ENCODE measurements at places on chromosomes 4 and X. TPM values are rescaled to one million over a fixed set of nuclear protein-coding genes. Genes with fewer than 3 reads are reported as not detected.
A peak's percentile ranks its signal among the peaks of the same experiment; 100 is the strongest.

Gene DCAF8L2
- not detected for total RNA-seq

Gene TMEM35A
- not detected for total RNA-seq

Gene P2RY8
- 12.5 TPM for total RNA-seq

Gene RASGEF1B
- 6.7 TPM for total RNA-seq

Gene STOX2
- total RNA-seq = not detected

Gene POU3F4
- total RNA-seq = not detected

Gene DIPK2B
- not detected for total RNA-seq

Gene SMPX
- total RNA-seq = not detected

Gene NDP
- total RNA-seq = not detected

Gene RNF150
- 0.08 TPM for total RNA-seq

Gene TREX2
- 1.8 TPM for total RNA-seq

Gene CTAG1B
- total RNA-seq = not detected

- no peak overlapping the region for H3K27ac ChIP-seq
- no peaks in the 10 kb centered on the region for H3K36me3 ChIP-seq
- no peaks in the 10 kb centered on the region for H3K4me1 ChIP-seq
- DNase-seq = no peak
Observed at GRCh38 chr4:10765386-10765785, 80.8 kb upstream of the CLNK start.

GRCh38 chr4:183989461-183989860 lies 84.4 kb downstream of the STOX2 start:
- no peaks in the 10 kb centered on the region for H3K36me3 ChIP-seq
- H3K4me3 ChIP-seq = no peak overlapping the region
- DNase-seq = no peak
- no peak overlapping the region for H3K27ac ChIP-seq

- peaks cover 2% of the 10 kb centered on the region for H3K4me1 ChIP-seq
- H3K27ac ChIP-seq = no peak overlapping the region
- peaks cover 35% of the 10 kb centered on the region for H3K27me3 ChIP-seq
- no peak for DNase-seq
- H3K36me3 ChIP-seq = no peaks in the 10 kb centered on the region
- no peak overlapping the region for H3K4me3 ChIP-seq
Observed at GRCh38 chr4:140743194-140743931, 12.8 kb downstream of the TBC1D9 start.

- no peaks in the 10 kb centered on the region for H3K27me3 ChIP-seq
- no peak overlapping the region for H3K4me3 ChIP-seq
- H3K4me1 ChIP-seq = no peaks in the 10 kb centered on the region
- no peak overlapping the region for H3K27ac ChIP-seq
- no peaks in the 10 kb centered on the region for H3K36me3 ChIP-seq
Observed at GRCh38 chr4:65450899-65451298, 219.4 kb downstream of the EPHA5 start.

GRCh38 chrX:16418650-16419049 lies 231.3 kb upstream of the S100G start:
- no peak for DNase-seq
- no peaks in the 10 kb centered on the region for H3K4me1 ChIP-seq
- no peak overlapping the region for H3K27ac ChIP-seq
- H3K4me3 ChIP-seq = no peak overlapping the region

DNA sequence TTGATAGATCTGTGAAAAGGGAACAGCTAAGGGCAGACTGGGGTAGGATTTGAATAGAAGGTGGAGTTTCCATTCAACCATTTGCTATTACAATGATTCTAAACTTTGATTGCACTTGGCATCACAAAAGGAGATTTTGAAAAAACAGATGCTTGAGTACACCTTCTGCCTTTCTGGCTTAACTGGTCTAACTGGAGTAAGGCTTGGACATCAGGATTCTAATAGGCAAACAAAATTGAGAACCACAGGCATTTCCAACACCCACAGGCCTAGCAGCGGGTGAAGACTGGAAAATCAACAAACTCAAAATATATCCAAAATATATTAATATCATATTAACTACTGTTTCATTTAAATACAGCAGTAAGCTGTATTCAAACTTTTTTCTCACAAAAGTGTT lies 1.9 kb upstream of the VEGFC start:
- no peak for DNase-seq
- H3K4me3 ChIP-seq = no peak overlapping the region
- H3K4me1 ChIP-seq = peaks cover 3% of the 10 kb centered on the region
- no peaks in the 10 kb centered on the region for H3K36me3 ChIP-seq
- peaks cover 50% of the 10 kb centered on the region for H3K27me3 ChIP-seq

DNA sequence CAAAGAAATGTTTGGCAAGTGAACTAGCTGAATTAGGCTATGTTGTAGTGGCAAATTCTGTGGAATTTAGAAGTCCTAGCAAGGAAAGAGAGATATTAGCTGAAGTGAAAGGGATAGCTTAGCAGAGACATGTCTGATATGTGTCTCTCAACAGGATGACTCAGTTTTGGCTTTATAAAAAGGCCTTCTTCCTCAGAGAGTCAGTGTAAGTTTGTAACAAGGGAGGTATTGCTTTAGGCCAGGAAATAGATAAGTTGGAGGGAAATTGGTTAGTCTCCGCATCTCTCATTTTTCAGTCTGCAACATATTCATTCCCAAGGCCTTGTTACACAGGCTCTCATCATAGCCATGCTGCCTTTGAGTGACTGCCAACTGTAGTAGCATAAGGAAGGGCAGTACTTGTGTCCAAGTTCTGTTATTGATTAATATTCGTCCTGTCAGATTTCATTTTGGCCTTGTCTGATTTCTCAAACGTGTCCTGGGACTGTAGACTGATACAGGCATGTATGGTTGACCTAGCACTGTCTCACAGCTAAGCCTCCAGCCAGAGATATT lies 4.0 kb downstream of the TMEM164 start:
- no peak overlapping the region for H3K27ac ChIP-seq
- H3K4me1 ChIP-seq = peaks cover 28% of the 10 kb centered on the region
- H3K4me3 ChIP-seq = no peak overlapping the region
- H3K36me3 ChIP-seq = peaks cover 15% of the 10 kb centered on the region

DNA sequence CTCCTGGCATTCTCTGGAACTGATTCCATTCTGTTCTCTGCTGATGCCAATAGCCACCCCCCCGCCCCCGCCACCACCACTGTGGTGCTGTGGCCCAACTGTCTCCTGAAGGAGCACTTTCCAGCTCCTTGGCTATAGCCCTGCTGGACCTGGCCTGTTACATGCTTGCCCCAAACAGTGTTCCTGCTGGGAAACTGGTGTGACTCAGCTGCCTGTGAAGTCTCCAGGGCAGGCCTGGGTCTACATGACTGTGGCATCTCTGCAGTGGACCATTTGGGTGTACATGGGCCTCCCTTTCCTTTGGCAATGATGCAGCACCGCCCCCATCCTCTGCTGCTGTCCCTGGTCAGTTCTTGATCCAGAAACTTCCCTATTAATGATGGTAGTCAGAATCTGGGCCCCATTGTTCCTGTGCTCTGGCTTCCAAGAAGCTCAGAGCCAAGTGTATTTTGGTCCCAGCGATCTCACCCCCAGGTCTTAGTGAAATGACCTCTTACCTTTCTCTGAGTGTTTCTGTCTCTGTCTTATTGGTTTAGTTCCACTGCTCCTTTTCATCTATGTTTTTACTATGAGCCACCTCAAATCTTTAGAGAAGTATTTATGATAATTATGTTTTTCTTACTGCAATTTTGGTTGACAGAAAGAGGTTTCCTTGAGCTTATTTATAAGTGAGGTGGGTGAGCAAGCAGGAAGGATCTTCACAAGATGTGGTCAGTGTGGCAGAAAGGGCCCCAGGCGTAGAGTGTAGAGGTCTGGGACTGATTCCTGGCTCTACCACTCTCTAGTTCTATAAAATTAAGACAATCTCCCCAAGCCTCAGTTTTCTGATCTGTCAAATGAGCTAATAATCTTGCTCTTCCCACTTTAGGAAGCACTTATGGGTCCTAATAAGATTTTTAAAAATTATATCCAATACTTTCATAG lies 210.7 kb upstream of the EOLA2 start:
- H3K4me1 ChIP-seq = peaks cover 1% of the 10 kb centered on the region
- no peaks in the 10 kb centered on the region for H3K27me3 ChIP-seq
- H3K36me3 ChIP-seq = no peaks in the 10 kb centered on the region
- H3K4me3 ChIP-seq = no peak overlapping the region

- no peak overlapping the region for H3K4me3 ChIP-seq
- DNase-seq = no peak
- H3K36me3 ChIP-seq = no peaks in the 10 kb centered on the region
- peaks cover 41% of the 10 kb centered on the region for H3K27me3 ChIP-seq
- H3K4me1 ChIP-seq = no peaks in the 10 kb centered on the region
Observed at GRCh38 chr4:183967266-183967665, 62.2 kb downstream of the STOX2 start.

- no peaks in the 10 kb centered on the region for H3K36me3 ChIP-seq
- no peaks in the 10 kb centered on the region for H3K4me1 ChIP-seq
- H3K27me3 ChIP-seq = peaks cover 3% of the 10 kb centered on the region
- no peak for DNase-seq
- no peak overlapping the region for H3K4me3 ChIP-seq
Observed at GRCh38 chr4:139824882-139825522, 159.4 kb downstream of the MGST2 start.

DNA sequence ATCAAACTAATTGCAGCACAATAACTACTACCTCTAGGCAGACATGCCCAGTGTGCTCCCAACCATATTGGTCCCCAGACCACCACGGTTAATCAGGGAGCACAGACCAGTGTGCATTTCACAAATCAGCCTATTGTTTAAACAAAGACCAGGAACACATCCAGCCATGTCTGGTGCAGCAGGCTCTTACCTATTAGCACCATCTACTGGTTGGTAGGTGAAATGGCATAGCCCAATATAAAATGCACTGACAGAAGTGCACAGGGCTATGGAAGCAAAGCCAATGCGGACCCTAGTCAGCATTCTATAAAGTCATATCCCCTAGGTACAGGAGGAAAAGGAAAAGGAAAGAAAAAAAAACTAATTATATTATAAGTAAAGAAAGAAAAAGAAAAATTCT lies 15.5 kb upstream of the CYLC1 start:
- H3K36me3 ChIP-seq = no peaks in the 10 kb centered on the region
- H3K4me3 ChIP-seq = no peak overlapping the region
- H3K4me1 ChIP-seq = no peaks in the 10 kb centered on the region
- no peak for DNase-seq
- H3K27me3 ChIP-seq = no peaks in the 10 kb centered on the region
- no peak overlapping the region for H3K27ac ChIP-seq

DNA sequence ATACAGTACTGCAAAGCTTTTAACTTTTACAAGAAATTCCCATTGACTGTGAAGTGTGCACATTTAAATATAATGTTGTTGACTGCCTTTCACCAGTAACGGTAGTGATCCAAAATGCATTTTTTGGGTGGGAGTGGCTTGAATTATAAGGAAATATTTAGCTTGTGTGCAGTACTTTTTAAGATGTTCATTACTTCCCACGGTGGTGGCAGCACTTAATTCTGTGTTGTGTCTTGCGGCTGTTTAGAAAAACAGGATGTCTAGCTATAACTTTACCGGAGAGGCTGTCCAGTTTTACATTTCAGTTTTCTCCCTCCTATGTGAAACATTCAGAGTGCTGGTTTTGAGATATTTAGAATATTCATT lies 1.7 kb downstream of the TMEM131L start:
- DNase-seq = no peak
- H3K4me3 ChIP-seq = peak overlapping the region; percentile 92
- no peaks in the 10 kb centered on the region for H3K27me3 ChIP-seq
- H3K4me1 ChIP-seq = peaks cover 54% of the 10 kb centered on the region
- peaks cover 50% of the 10 kb centered on the region for H3K36me3 ChIP-seq

GRCh38 chr4:124863040-124863545 lies 150.6 kb upstream of the ANKRD50 start:
- no peaks in the 10 kb centered on the region for H3K36me3 ChIP-seq
- H3K27ac ChIP-seq = no peak overlapping the region
- no peak for DNase-seq
- H3K4me1 ChIP-seq = no peaks in the 10 kb centered on the region
- H3K4me3 ChIP-seq = no peak overlapping the region

- H3K36me3 ChIP-seq = no peaks in the 10 kb centered on the region
- DNase-seq = no peak
- H3K4me1 ChIP-seq = no peaks in the 10 kb centered on the region
- no peak overlapping the region for H3K27ac ChIP-seq
- H3K27me3 ChIP-seq = no peaks in the 10 kb centered on the region
Observed at GRCh38 chrX:153446950-153447580, 1.2 kb upstream of the TREX2 start.

GRCh38 chr4:20464381-20464780 lies 212.7 kb downstream of the SLIT2 start:
- no peaks in the 10 kb centered on the region for H3K27me3 ChIP-seq
- no peak overlapping the region for H3K27ac ChIP-seq
- no peak overlapping the region for H3K4me3 ChIP-seq
- no peaks in the 10 kb centered on the region for H3K4me1 ChIP-seq
- no peak for DNase-seq

GRCh38 chr4:113440371-113440770 lies 321.2 kb downstream of the CAMK2D start:
- H3K27me3 ChIP-seq = no peaks in the 10 kb centered on the region
- H3K4me3 ChIP-seq = no peak overlapping the region
- H3K27ac ChIP-seq = no peak overlapping the region
- H3K4me1 ChIP-seq = peaks cover 20% of the 10 kb centered on the region
- DNase-seq = no peak
- peaks cover 2% of the 10 kb centered on the region for H3K36me3 ChIP-seq

- no peak overlapping the region for H3K4me3 ChIP-seq
- no peak overlapping the region for H3K27ac ChIP-seq
- peaks cover 6% of the 10 kb centered on the region for H3K36me3 ChIP-seq
- H3K27me3 ChIP-seq = no peaks in the 10 kb centered on the region
- no peak for DNase-seq
Observed at GRCh38 chrX:44173219-44173618, 170.3 kb downstream of the EFHC2 start.

- H3K27ac ChIP-seq = no peak overlapping the region
- H3K27me3 ChIP-seq = no peaks in the 10 kb centered on the region
- H3K36me3 ChIP-seq = no peaks in the 10 kb centered on the region
- no peak overlapping the region for H3K4me3 ChIP-seq
- no peaks in the 10 kb centered on the region for H3K4me1 ChIP-seq
- no peak for DNase-seq
Observed at GRCh38 chrX:136336623-136337022, 35.9 kb downstream of the ADGRG4 start.

DNA sequence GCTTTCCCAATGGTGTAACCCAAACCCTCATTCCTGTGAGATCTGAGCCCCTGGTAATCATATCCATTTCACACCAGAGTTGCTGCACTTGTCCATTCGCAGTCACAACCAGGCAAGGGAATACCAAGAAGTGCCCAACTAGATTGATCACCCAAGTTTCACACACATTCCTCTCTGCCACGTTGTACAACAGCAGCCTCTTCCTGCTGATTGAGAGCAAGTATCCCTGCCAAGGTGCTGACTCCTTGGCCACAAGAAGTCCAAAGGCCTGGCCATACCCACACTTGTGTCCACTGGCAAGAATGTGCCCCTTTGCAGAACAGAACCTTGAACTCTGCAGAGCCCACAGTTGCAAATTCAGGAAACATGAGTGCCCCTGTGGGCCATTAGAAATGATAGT lies 6.5 kb upstream of the ACOT9 start:
- H3K27me3 ChIP-seq = no peaks in the 10 kb centered on the region
- H3K4me3 ChIP-seq = no peak overlapping the region
- no peaks in the 10 kb centered on the region for H3K36me3 ChIP-seq
- no peak overlapping the region for H3K27ac ChIP-seq

GRCh38 chr4:34271479-34272355 lies 1972.6 kb downstream of the ARAP2 start:
- no peaks in the 10 kb centered on the region for H3K4me1 ChIP-seq
- no peak for DNase-seq
- no peak overlapping the region for H3K27ac ChIP-seq
- no peaks in the 10 kb centered on the region for H3K36me3 ChIP-seq

Measured in activated naive CD8-positive, alpha-beta T cell treated with anti-CD3 and anti-CD28 coated beads for 36 hours (primary cell).